T-helper 2 cell (primary cell): ENCODE measurements at places on chromosomes 5 and 9.

DNA sequence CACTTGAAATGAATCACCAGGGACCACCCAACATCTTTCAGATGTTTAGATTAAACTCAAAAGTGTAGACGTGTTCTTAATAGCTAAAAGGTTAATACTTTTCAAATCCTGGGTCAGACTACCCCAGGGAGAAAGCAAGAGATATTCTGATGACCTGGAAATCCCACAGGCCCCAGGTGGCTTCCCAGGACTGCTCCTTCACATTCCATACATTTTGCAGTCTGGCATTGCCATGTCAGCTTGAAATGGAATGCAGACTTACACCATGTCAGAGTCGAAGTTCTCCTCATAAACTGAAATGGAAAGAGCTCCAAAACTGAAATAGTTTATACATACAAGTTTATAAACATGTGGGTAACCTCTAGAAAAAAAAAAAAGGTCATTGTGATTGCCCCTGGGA lies 61.5 kb downstream of the TMEM167A start:
- DNase-seq, result no peak

DNA sequence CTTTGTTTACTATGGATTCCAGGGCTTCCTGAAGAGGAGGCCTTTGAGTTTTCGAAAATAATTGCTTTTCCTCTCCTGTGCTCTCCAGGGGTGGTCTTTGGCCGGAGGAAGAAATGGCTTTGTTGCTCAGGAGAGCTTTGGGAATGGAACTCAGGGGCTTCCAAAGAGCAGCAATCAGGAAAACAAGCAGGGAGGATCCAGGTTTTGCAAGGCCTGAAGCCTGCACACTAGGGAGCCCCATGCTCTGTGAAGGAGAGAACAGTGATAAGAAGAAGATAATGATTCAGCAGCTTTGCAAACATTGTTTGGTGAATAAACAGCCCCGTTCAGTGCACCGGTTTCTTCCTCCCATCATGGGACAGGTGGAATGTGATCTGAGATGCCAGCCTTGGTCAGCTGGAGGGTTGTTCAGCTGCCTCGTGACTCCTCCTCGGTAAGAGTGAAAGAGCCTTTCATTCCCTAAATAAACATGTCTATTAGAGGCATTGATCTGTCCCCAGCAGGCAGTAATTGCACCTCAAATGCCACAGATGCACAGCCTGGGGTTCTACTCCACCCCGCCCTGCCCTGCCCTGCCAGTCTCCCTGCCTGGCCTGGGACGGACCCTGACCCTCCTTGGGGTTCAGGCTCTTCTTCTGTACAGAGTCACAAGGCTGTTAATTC lies 11.5 kb upstream of the ALDH1B1 start:
- no peak for DNase-seq

DNA sequence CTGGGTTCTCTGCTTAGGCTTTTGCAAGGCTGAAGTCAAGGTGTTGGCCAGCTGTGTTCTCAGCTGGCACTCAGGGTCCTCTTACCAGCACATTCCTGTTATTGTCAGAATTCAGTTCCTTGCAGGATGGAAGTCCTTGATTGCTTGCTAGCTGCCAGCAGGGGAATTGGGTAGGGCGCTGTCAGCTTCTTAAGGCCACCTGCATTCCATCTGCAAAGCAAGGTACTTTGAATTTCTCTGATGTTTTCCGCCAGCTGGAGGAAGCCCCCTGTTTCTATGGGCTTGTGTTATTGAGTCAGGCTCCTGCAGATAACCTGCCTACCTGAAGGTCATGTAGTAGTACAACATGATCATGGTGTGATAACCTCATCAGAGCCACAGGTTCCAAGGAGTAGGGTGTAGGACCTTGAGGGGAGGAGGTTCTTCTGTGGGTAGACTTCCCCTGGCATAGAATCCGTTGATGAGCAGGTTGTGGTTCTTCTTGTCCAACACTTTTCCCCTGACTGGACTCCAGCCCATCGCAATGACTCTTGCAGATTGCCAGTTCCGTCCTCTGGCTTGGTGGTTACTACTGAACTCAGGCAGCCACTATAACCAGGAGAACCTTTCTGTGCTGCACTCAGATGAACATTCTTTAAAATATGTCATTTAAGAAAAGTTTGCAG lies 6.8 kb downstream of the TENT4A start:
- no peak for DNase-seq

DNA sequence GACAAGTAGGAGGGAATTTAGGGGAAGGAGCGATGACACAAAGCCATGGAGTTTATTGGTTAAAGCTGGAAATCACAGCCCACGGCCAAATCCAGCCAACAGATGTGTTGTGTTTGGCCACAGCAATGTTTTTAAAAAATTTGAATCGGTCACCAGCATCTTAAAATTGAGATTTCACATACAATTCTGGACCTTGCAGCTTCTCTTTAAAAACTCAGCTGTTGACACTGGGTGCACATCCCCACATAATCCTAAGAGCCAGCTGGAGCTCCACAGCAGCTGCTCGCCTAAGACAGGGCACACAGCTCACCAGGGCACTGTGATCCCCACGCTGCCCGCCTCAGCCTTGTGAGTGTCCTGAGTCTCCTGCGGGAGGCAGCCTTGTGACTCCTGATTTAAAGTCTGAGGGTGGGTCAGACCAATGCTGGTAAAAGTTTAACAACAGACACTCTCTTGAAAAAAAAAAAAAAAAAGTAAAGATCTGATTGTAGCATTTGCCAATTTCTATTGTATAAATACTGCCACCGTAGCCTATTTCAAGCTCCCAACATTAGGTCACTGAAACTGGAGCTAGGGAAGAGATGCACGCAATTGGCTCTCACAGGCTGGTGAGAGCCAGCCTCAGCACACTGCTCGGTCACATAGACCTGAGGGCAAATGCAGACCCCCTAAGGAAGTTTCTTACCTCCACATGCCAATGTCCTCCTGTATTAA lies 124.8 kb downstream of the HSD17B3 start:
- DNase-seq, result no peak

- DNase-seq, result no peak
These were observed 90.3 kb upstream of the PALM2AKAP2 start for GRCh38 chr9:109689701-109690100.

DNA sequence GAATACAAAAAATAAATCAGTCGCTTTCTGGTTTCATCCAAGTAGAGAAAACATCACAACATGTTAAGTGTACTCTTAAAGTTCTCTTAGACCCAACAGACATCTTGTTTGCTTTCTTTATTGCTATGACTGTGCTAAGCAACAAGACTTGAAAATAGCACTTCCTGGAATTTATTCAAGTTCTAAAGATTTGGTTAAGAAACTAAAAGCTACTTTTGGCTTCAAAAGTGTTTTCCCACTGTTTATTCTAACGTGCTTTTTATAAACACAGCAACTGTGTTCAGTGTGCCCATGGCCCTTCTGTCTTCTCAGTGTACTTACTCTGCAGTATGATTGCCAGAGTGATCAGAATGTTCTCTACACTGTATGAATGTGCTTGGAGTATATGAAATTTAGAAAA lies 109.8 kb downstream of the GIN1 start:
- no peak for DNase-seq

- no peak for DNase-seq
These were observed 4.3 kb downstream of the ERAP2 start for GRCh38 chr5:96880444-96881164.

- no peak for DNase-seq
These were observed 12.0 kb downstream of the PBX3 start for GRCh38 chr9:125758986-125759763.

- DNase-seq, result no peak
These were observed 521.1 kb upstream of the DAB2 start for GRCh38 chr5:39945870-39946269.

DNA sequence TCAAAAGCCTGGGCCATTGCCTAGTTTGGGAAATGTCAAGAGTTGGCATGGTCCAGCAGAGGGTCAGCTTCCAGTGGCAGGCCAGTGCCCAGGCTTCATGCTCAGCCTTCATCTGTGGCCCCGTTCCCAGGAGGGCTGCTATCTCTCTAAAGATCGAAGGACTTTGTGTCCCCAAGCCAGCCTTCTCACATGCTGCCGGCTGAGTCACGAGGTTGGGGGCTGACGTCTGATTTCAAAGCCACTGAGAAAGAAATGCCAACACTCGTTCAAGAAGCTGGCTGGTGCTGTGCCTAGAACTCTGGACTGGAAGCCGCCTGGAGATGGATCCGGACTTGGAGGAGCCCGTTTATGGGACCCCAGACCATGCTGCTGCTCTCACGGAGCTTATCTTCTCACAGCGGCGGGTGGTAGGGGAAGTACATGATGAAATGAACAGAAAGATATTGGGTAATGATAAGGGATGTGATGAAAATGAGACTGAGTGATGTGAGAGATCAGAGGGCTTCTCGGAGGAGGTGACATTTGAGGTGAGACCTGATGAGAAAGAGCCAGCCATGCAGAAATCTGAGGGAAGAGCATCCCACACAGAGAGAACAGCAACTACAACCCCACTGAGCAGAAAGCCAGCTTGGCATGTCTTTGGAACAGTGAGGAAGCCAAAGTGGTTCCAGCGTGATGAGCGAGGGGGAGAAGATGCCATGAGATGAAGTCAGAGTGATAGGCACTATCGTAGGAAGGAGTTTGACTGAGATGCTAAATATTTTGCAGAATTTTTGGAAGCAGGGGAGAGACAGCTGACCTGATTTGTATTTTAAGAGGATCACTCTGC lies 54.9 kb upstream of the BOD1 start:
- DNase-seq, result no peak

DNA sequence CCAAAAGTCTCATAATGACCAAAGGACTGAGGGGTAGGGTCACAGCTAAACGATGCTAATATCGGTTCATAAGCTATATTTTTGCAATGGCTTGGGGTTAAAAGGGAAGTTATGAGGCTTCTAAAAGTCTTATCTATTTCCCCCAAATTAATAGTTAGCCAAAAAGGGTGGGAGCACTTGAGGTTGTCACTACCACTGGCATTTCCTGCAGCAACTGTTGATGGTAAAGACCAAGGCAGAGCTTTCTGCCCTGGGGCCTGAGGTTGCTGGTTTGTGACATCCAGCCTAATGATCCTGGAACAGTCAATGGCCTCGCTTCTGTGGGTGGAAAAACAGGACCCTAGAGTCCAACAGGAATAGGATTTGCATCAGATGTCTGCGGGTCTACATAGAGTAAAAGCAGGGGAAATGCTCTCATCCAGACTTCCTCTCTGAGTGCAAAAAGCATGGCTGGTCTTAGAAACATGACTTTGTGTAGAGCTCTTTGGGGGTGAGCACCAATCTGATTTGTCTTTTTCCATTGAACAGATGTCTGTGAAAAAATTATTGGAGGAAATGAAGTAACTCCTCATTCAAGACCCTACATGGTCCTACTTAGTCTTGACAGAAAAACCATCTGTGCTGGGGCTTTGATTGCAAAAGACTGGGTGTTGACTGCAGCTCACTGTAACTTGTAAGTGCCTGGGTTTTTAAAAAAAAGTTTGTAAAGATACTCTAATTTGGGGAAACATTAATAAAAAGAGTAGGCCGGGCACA lies 2.7 kb downstream of the GZMA start:
- peak; percentile 61 for DNase-seq

DNA sequence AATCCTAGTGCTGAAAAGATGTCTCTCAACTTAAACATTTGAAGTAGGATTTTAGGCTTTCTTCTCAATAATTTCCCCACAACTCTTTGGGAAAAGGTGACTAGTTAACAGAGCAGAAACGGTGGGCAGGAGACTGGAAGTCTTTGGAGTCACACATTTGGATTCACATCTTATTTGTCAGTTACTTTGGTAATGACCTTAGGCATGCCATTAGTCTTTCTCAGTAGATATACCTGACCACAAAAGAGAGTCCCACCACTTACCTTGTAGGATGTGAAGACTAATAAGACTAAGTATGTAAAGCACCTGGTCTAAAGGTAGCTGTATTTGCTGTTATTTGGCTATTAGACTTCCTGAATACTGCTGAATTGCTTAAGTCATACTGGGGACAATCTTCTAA lies 35.4 kb downstream of the DAP start:
- DNase-seq, result no peak

- DNase-seq, result no peak
These were observed 313.5 kb upstream of the PDE4D start for GRCh38 chr5:60207040-60207439.

DNA sequence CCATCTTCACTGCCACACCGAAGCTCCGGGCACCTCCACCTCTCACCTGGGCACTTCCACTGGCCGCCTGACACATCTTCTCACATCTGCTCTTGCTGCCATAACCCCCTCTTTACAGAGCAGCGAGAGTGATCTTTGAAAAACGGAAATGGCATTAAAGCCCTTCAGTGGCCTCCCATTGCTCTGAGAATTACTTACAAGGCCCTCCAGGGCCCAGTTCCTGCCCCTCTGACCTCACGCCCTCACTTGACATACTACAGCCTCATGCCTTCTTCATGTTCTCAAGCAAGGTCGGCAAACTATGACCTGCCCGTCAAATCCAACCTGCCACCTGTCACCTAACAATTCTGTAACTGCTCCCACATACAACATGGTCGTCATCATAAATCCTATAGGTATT lies 187.3 kb downstream of the NR3C1 start:
- DNase-seq, result no peak

DNA sequence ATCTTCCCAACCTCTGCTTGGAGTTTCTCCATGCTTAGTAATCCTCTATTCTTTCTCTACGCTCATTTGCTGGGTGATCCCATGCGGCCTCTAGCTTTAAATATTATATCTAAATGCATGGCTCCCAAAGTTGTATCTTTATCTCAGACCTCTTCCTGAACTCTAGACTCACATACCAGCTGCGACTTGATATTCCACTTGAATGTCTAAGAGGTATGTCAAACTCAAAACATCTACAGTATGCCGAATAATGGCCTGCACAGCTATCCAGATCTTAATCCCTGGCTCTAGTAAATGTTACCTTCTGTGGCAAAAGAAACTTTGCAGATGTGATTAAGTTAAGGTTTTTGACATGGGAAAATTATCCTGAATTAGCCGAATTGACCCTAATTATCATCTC lies 179.2 kb downstream of the TTC39B start:
- DNase-seq, result no peak

DNA sequence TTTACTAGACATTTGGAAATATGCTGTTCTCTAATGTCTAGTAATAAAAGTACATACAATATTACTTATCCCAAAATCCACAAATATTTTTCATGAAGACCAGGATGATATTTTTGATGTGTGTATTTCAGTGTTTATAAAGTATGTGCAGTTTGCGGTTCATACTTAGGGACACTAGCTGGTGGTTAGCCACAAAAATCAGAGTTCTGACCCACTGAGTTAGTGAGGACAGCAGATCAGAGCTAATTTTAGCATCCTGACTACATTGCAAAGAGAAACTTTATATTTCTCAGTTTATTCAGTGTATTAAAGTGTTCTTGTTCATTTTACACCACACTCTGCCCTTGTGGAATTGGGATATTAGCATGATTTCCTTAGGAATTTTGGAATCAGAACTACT lies 655.3 kb downstream of the HTR1A start:
- DNase-seq, result no peak
